Natural killer cell treated with Interleukin-12 subunit alpha and Interleukin-12 subunit beta and Interleukin-15 and Interleukin-18, amount 100 ng/mL, for 72 hours (primary cell): ENCODE measurements at places on chromosomes 7 and 10. TPM values are rescaled to one million over a fixed set of nuclear protein-coding genes. Genes with fewer than 3 reads are reported as not detected.

Gene VTI1A
- total RNA-seq: 90.5 TPM

Gene OR9A2
- total RNA-seq: not detected

Gene OPN4
- not detected for total RNA-seq

Gene MICALL2
- total RNA-seq: 2.1 TPM

GRCh38 chr10:62554632-62555199 lies 180.5 kb downstream of the ZNF365 start:
- DNase-seq: peak; percentile 63
- H3K27ac ChIP-seq: no peak overlapping the region
- no peaks in the 10 kb centered on the region for H3K36me3 ChIP-seq
- H3K4me1 ChIP-seq: no peaks in the 10 kb centered on the region

DNA sequence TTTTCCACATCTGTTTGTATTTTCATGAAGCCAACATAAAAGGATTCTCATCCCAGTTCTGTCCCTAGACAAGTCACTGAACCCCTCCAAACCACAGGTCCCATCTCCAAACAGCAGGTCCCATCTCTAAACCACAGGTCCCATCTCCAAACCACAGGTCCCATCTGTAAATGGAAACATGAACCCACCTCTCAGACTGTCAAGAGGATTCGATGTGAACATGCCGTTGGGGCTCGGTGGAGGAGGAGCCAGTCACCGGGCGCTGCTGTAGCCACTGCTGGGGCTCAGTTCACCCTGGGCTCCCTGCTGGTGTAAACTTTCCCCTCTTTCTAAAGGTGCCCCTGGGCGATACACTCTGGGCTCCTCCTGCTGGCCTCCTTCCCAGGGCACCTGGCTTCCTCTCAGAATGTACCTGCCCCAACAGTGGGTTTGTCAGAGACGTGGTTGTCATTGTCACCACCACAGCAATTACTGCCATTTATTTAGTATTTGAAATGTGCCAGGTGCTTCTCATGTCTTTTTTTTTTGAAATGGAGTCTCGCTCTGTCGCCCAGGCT lies 13.0 kb downstream of the LHPP start:
- no peaks in the 10 kb centered on the region for H3K27me3 ChIP-seq
- no peaks in the 10 kb centered on the region for H3K36me3 ChIP-seq
- H3K4me3 ChIP-seq: no peak overlapping the region
- no peak for DNase-seq

- H3K27ac ChIP-seq: no peak overlapping the region
- H3K27me3 ChIP-seq: no peaks in the 10 kb centered on the region
- H3K4me3 ChIP-seq: no peak overlapping the region
- DNase-seq: no peak
Measured at GRCh38 chr7:144629011-144629410, 206.8 kb downstream of the TPK1 start.

DNA sequence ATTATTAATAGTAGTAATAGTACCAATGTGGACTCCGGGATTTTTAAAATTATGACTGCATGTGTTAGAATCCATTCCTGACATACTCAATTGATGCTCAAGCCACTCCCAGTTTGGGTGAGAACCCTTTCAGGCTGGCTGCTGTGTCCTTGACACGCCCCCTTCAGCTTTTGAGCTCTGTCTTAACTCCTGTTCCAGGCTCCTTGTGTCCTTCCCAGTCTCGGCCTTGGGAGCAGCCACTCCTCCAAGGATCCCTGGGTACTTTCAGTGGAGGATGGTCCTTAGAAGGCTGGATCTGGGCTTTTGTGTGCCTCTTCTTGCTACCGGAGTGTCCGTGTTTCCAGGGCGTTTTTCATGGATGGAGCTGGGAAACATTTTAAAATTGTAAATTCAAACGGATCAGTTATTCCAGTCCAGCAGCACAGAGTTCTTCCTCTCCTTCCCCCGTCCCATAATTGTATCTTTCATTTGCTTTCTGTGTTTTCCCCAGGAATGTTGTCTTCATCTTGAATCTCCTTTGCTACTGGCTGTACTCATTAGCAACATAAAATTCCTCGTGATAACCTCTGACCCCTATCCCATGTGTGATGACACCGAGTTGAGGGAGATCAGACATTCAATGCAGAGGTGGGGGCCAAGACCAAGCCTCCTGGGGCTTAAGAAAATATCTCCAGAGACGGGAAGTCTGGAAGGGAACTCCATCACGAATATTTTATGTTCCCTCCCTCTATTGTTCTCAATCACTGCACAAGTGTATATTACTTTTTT lies 40.0 kb upstream of the PFKFB3 start:
- DNase-seq: no peak
- peaks cover 32% of the 10 kb centered on the region for H3K4me1 ChIP-seq
- H3K27ac ChIP-seq: no peak overlapping the region
- no peaks in the 10 kb centered on the region for H3K27me3 ChIP-seq

- H3K36me3 ChIP-seq: no peaks in the 10 kb centered on the region
- H3K4me3 ChIP-seq: no peak overlapping the region
- DNase-seq: no peak
- H3K27ac ChIP-seq: no peak overlapping the region
Measured at GRCh38 chr10:96988426-96988825, 156.3 kb downstream of the LCOR start.

GRCh38 chr10:69065406-69066361 lies 22.2 kb upstream of the SRGN start:
- peaks cover 33% of the 10 kb centered on the region for H3K4me1 ChIP-seq
- no peaks in the 10 kb centered on the region for H3K27me3 ChIP-seq
- H3K36me3 ChIP-seq: peaks cover 4% of the 10 kb centered on the region
- H3K4me3 ChIP-seq: peak overlapping the region; percentile 85

- no peaks in the 10 kb centered on the region for H3K4me1 ChIP-seq
- H3K27me3 ChIP-seq: peaks cover 24% of the 10 kb centered on the region
- H3K36me3 ChIP-seq: no peaks in the 10 kb centered on the region
- no peak overlapping the region for H3K27ac ChIP-seq
- no peak overlapping the region for H3K4me3 ChIP-seq
Measured at GRCh38 chr10:33476757-33477273, 142.3 kb upstream of the NRP1 start.

DNA sequence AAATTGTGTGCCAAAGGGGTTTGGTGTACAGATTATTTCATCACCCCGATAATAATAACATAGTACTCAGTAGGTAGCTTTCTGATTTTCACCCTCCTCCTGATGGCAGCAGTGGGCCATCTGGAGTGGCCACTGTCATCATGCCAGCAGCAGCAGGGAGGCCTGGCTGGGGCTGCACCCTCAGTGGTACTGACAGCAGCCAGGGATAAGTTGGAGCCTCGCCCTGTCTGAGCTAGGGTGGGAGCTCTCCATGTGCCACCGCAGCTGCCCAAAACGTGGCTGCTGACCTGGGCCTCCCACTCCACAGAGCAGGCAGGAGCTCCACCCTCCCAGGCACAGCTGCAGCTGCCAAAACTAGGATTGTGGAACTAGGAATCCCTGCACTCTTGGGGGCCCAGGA lies 700.8 kb upstream of the KCND2 start:
- no peak overlapping the region for H3K27ac ChIP-seq
- H3K27me3 ChIP-seq: no peaks in the 10 kb centered on the region
- H3K4me3 ChIP-seq: no peak overlapping the region
- H3K4me1 ChIP-seq: no peaks in the 10 kb centered on the region
- H3K36me3 ChIP-seq: no peaks in the 10 kb centered on the region
- no peak for DNase-seq

GRCh38 chr10:14478604-14479003 lies 147.9 kb upstream of the FRMD4A start:
- no peak for DNase-seq
- no peak overlapping the region for H3K27ac ChIP-seq
- H3K4me1 ChIP-seq: no peaks in the 10 kb centered on the region
- peaks cover 23% of the 10 kb centered on the region for H3K27me3 ChIP-seq
- no peak overlapping the region for H3K4me3 ChIP-seq

GRCh38 chr7:116786791-116787443 lies 75.5 kb upstream of the CAPZA2 start:
- no peaks in the 10 kb centered on the region for H3K36me3 ChIP-seq
- no peak overlapping the region for H3K27ac ChIP-seq
- no peaks in the 10 kb centered on the region for H3K4me1 ChIP-seq
- DNase-seq: no peak
- no peak overlapping the region for H3K4me3 ChIP-seq
- H3K27me3 ChIP-seq: peaks cover 5% of the 10 kb centered on the region

- H3K36me3 ChIP-seq: no peaks in the 10 kb centered on the region
- no peak overlapping the region for H3K27ac ChIP-seq
- DNase-seq: no peak
Measured at GRCh38 chr10:77392851-77393250, 244.8 kb downstream of the KCNMA1 start.
